ENCODE measurements at places on chromosomes 11 and 22.

DNA sequence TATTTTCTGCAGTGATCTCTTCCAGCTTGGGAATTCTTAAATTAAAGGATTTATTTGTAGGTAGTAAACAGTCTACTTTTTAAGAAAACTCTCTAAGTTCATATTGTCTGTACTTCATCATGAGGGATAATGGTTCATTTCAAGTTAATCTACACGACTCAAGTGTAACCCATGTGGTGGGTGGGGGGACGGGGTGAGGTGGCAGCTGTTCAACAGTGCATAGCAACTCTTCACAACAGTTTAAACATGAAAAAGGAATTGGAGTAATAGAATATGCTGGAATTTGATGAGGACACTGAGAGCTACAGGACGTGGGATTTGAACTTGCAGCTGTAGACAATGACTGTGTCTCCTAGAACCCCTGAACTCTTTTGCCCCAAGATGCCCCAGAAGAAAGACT lies 20.8 kb downstream of the BARX2 start:
- DNase-seq: no peak

GRCh38 chr11:17132654-17133053 lies 55.2 kb upstream of the RPS13 start:
- no peak for DNase-seq

DNA sequence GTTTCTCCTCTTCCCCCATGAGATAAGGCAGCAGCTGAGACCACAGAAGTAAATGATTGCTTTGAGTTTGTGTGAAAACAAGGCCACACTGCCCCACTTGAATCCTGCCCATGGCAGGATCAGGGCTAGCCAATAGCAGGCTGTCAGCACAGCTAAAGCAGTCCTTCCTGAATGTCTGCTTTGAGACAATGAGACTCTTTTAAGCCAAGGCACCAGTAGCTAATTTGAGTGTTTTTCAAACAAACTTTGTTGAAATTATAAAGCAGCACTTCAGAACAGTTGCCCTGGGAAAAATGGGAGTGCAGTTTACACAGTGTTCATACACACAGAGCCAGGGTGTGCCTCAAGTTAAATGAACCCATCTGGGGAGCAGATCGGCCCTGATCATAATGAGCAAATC lies 103.5 kb upstream of the OR5AK2 start:
- no peak for DNase-seq

GRCh38 chr11:88535916-88536547 lies 198.5 kb upstream of the CTSC start:
- DNase-seq: no peak

DNA sequence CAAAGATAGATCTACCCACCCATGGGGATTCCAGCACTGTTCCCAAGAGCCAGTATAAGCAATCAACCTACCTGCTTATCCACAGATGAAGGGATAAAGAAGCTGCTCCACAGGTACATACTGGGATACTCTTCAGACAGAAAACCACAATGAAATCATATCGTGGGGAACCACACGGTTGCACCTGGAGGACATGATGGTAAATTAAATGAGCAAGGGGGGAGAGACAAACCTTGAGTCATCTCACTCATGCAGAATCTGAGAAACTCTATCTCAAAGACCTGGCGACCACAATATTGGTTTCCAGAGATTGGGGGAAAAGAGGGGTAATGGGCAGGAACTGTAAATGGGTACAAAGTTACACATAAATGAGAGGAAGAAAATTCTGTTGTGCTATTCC lies 14.5 kb downstream of the RGL4 start:
- DNase-seq: peak; percentile 28

- DNase-seq: no peak
Measured at GRCh38 chr11:131495423-131495822, 125.0 kb downstream of the NTM start.

GRCh38 chr22:40128989-40129388 lies 48.7 kb upstream of the TNRC6B start:
- no peak for DNase-seq

DNA sequence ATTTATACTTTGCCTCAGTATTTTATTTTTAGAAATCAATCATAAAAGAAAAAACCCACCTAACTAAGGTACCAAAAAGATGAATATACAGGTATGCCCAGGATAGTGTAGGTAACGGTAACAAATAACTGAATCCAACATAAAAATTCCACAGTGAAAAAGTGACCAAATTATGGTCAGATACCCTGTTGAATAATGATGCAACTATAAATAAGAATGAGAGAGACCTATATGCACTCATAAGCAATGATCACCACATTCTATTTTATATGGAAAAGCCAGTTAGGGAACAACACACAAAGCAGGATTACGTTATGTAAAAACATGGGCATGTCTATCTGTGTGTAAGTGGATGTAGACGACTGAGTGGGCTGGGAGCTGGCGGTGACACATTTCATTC lies 7.0 kb upstream of the ZNF74 start:
- no peak for DNase-seq

- DNase-seq: no peak
Measured at GRCh38 chr11:75198278-75198973, 42.1 kb upstream of the TPBGL start.

DNA sequence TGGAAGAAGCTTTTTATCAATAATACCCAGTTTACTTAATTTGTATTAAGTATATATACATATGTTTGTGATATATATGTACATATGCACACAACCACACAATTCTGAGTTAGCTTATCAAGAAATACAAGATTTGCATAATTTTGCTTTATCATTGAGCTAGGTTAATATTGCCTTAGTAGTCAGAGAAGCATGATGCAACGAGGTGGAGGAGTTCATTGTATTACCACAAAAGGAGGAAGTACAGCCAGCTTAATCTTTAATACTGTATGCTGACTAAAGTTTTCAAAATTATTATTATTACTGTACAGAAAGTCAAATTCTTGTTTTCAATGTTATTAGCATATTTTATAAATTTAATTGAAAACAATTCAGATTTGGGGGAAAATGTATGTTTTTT lies 278.4 kb upstream of the PDGFD start:
- DNase-seq: no peak

GRCh38 chr11:35363854-35364780 lies 55.2 kb downstream of the SLC1A2 start:
- DNase-seq: no peak

GRCh38 chr22:17109113-17109865 lies 11.9 kb downstream of the TMEM121B start:
- no peak for DNase-seq

- peak; percentile 13 for DNase-seq
Measured at GRCh38 chr11:133064152-133064877, 468.0 kb downstream of the OPCML start.

GRCh38 chr11:955154-956063 lies 29.7 kb downstream of the AP2A2 start:
- DNase-seq: no peak

DNA sequence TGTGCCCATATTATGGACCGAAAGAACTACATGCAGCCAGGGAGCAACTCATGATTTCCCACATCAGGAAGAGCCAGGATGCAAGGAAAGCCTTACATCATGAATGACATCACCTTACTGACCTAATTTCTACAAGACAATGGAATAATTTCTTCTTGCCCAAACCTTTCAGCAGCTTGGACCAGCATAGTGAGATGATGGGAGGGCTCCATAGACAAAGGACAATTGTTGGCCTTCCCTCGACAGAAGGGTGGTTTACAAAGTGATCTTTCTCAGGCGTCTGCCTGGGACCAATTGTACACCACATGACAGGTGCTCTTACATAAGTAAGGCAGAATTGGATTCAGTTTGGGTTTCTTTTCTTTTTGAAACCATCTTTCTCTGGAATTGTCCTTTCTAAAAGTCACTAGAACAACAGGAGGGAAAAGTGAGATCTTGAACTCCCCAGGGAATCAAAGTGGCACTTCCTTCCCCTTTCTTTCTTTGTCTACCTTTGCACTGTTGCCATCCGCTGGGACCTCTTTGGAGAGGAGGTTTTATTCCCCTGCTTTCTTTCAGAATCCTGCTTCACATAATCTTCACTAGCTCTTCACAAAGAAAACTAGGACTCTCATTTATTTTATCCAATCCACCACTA lies 51.7 kb upstream of the PAK1 start:
- no peak for DNase-seq

DNA sequence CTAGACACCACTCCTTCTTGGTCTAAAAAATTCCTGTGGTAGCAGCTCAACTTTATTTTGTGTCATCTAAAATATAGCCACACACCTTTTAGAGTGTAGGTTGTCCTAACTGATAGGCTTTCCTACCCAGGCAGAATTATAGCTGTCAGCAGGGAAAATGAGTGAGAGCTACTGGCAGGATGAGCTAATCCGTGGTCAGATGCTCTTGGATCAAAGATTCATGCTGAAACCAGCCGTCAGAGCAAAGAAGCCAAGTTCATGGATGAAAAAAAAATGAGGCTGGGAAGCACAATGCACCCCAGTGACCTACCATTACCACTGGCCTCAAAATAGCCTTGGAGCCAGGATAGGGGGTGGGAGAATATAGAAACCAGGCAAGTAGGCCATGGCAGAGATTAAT lies 113.1 kb upstream of the BLID start:
- DNase-seq: no peak

GRCh38 chr11:119700030-119700429 lies 29.0 kb downstream of the NECTIN1 start:
- DNase-seq: no peak

DNA sequence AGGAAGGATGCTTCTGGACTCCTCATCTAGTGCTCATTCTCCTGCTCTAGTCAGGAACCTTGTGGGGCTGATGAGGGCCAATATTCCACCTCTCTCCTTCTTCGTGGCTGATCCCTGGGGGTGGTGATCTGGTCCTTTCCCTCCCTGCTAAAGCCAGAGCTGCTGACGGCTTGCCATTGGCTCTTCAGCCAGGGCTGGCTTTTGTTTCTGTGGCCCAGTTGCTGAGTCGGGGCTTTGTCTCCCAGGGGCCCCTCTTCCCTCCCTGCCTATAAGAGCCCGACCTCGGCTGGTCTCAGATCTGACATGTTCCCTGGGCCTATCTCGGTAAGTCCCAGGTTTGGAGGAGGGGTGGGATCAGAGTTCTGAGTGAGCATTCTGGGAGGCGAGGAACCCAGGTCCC lies at the start of gene CRYBA4:
Gene CRYBA4, plus strand, starts transcription at position 301 of the 400 bp plus-strand sequence. CDS start 634 bp downstream, outside the sequence.
- DNase-seq: no peak

GRCh38 chr22:19700790-19701419 lies 13.4 kb upstream of the SEPTIN5 start:
- DNase-seq: no peak

DNA sequence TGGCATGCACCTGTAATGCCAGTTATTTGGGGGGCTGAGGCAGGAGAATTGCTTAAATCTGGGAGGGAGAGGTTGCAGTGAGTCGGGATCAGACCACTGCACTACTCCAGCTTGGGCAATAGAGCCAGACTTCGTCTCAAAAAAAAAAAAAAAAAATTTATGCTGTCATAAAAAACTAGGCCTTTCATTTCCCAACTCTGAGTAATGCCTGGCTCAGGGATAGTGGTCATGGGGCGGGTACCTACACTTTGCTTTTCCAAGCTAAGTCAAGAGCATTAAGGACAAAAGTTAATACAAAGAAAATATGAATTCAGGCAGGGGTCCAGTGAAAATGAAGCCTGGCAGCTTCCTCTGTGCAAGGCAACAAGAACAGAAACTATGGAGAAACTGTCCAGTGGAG lies 16.3 kb downstream of the CPSF7 start:
- no peak for DNase-seq

- DNase-seq: no peak
Measured at GRCh38 chr11:9330387-9331384, 16.3 kb upstream of the TMEM41B start.

DNA sequence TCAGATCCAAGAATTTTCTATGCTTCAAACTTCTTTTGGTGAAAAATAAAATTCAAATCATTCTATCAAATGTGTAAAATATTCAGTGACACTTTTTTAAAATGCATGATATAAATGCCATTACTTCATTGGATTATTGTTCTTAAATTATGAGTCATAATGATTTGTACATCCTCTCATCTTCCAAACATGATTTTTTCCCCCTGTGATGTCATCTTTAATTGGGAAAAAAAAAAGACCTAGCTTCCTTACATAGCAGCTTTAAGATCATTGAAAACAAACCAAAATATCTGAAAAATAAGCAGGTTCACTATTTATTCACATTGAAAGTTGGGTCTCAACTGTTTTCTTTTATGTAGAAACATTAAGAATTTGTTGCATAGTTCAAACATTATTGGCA lies 1549.4 kb downstream of the LRRC4C start:
- DNase-seq: no peak

- DNase-seq: no peak
Measured at GRCh38 chr22:37601540-37602442, 6.8 kb upstream of the GGA1 start.

- DNase-seq: no peak
Measured at GRCh38 chr11:44145011-44145775, 49.7 kb downstream of the EXT2 start.

DNA sequence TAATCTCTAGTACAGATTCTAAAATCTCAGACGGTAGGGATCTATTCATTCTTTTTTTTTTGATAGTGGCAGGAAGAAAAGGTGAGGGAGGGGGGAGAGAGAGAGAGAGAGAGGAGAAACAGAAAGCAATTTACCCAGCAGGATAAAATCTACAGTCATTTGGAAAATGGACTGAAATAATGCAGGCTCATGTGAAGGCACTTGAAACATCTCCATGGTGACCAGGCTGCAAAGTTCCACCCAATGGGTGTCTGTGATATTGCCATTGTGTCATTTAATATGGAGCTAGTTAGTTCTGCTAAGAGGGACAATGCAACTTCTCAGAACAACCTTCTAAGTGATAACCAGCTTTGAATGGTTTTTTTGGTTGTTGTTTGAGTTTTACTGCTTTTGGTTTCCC lies 165.2 kb upstream of the RAG2 start:
- no peak for DNase-seq

DNA sequence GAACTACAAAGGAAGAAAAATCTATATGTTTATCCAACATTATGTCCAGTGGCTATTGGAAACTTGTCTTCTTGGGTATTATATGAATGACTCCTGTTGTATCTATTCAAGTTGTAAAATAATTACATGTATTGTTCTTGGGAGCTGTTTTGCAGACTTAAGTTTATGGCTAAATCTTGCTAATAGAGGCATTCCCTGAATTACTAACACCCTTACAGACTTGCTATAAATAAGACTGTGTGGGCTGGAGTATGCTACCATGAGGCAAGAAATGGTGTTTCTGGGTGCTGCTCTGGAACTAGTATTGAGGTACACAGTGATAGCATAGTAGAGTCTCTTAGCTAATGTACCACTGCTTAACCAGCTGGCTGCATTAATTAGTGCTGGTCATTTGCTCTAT lies 155.1 kb downstream of the HIPK3 start:
- DNase-seq: no peak

- DNase-seq: no peak
Measured at GRCh38 chr11:111426617-111427016, 47.5 kb upstream of the POU2AF1 start.

GRCh38 chr11:84580428-84580827 lies 1046.7 kb downstream of the DLG2 start:
- no peak for DNase-seq

- DNase-seq: no peak
Measured at GRCh38 chr11:120923866-120924508, 99.9 kb upstream of the TBCEL start.

DNA sequence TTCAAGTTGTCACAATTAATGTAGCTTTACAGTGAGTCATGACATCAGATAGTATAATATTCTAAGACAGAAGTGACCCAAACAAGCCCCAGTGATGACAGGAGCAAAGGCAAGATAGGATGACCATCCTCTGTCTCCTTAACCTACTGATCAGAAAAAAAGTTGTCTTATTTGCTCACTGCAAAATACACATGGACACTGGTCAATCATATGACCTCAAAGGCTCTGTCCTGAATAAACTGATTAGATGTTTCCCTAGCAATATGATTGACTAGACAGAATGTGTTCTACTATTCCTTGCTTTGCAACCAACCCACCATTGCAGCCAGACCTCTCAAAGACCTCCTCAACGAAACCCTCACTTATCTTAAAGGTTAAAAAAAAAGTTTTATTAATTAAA lies 117.4 kb downstream of the SYN3 start:
- DNase-seq: no peak
